ENCODE measurements at places on chromosomes 5 and 9. TPM values are rescaled to one million over a fixed set of nuclear protein-coding genes. Genes with fewer than 3 reads are reported as not detected.

DNA sequence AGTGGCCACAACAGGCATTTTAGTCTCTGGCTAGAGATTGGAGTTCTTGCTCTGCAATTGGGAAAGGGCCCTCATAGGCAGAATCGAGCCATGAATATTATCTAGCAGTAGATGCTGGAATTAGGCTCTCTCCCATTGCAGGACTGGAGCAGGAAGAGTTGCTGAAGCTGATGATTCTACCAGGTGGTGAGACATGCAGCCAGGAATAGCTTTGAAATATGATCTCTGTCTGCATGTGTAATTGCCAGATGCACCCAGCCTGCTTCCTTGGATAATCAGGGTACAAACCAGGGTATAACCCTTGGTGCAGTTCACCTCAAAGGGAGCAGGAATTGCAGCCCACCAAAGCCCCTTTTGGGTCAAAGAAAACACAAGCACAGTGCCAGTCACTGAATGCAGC, 211.4 kb upstream of the FTMT start:
- H3K4me3 ChIP-seq = no peak overlapping the region
- no peaks in the 10 kb centered on the region for H3K36me3 ChIP-seq
- no peak overlapping the region for H3K27ac ChIP-seq
- no peaks in the 10 kb centered on the region for H3K4me1 ChIP-seq

DNA sequence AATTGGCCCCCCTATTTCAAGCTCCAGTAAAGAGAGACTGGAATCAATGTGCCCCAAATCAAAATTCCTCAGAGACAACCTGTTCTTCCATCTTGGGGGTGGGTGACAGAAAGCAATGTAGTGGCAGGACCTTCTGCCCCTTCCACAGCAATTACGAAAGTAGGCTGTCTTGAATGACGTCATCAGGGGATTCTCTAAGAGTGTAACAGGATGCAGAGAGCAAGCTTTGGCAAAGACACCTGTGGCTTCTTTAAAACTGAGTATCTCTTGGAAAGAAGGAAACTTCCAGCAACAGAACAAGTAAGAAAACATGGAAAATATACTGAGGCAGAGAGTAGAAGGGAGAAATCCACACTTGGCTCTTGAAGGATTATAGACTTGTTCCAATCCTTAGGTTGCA, 247.6 kb upstream of the PDE4D start:
- H3K36me3 ChIP-seq = no peaks in the 10 kb centered on the region
- no peak overlapping the region for H3K4me3 ChIP-seq
- no peaks in the 10 kb centered on the region for H3K27me3 ChIP-seq
- no peak overlapping the region for H3K27ac ChIP-seq
- no peak for DNase-seq

DNA sequence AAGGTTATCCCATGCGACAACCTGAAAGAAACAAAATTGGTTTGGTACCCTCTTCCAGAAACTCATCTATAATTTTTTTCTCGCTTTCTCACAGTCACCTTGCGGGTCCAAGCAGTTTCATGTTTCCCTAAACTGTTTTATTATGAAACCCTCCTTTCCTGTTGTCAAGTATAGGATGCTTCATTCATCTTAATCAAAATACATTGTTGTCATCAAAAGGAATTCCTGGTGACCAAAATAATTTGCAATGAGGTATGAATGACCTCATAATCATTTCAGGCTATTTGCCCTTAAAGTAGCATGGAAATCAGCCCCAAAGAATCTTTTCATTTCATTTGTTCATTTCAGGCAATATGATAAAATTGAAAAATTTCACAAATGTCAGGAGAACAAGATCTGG, 503.0 kb downstream of the SPATA31D1 start:
- no peaks in the 10 kb centered on the region for H3K27me3 ChIP-seq
- no peak overlapping the region for H3K4me3 ChIP-seq
- no peak for DNase-seq

PCDHB6 gene
- total RNA-seq = not detected

TRIO gene
- total RNA-seq = 10.8 TPM

GPR150 gene
- 0.66 TPM for total RNA-seq

Data from naive thymus-derived CD4-positive, alpha-beta T cell (primary cell).